ENCODE measurements at places on chromosomes 5 and 9.

DNA sequence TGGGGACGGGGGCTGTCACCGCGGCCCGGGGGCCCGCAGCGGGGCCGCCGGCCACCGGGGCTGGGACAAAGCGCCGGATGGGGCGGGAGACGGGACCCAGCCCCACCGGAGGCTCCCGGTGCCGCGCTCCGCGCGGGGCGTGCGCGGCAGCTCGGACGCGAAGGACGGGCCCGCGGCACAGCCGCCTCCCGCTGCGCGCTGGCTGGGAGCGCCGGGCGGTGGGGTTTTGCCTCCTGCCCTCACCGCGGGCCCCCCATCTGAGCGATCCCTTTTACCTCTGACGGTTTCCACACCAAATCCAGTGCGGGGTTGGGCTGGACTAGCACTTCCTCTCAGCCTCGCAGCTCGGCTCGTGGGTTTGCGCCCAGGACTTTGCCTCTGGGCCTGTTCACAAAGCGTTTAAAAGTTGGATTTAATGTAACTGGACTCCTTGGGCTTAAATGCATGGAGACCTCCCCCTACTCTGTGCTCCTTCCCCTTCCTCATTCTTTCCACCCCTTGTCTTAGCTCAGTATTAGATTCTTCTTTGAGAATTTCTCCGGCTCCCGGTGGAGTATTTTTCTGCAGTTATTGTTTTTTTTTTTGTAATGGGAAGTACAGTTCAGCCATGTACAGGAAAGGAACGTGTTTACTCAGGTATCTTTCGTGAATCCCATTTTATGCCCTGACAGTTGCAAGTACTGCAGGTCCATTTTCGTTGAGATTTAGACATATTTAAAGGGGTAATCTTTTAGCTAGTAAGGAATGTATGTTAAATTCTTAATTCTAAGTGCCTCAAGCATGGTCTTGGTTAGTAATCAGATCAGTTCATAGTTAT lies 691 bp downstream of the FCHO2 start:
- peak; percentile 77 for DNase-seq

DNA sequence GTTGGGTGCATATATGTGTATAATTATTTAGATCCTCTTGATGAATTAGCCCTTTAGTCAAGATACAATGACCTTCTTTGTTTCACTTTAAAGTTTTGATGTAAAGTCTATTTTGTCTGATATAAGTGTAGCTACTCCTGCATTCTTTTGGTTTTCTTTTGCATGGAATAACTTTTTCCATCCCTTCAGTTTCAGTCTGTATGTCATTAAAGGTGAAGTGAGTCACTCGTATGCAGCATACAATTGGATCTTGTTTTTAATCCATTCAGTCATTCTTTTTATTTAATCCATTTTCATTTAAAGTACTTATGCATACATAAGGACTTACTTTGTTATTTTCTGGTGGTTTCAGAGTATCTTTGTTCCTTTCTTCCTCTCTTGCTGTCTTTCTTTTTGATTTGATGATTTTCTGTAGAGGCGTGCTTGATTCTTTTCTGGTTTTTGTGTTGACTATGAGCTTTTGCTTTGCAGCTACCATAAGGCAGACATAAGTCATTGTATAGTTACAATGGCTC lies 36.3 kb upstream of the FAM120A start:
- no peak for DNase-seq

DNA sequence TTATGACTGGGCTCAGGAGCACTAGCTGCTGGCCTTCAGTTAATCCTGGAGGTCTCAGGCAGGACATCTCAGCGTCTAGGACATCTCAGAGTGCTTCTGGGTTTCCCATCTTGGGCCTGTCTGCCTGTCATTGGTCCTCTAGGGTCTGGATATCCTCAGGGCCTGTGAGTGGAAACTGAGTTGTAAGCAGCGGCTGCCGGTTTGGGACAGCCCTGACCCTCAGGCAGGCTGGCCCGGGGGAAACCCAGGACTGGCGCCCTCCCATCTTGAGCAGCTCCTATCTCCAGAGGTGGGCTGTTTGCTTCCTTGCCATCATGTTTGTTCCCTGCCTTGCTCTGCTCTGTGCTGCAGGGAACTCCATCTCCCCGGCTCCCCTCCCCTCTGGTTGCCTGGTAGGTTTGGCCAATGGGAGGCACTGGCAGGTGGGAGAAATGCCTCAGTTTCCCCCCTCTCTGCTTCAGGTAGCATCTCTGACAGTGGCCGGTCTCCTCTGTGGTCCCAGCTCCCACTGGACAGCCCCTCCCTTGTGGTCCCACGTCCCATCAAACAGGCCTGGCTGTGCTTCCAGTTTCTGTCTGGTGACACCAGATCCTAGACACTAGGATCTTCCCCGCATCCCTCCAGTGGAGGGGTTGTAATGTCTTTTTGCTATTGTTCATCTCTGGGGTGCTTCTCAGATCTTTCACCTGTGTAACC lies 57.4 kb downstream of the ARHGEF37 start:
- no peak for DNase-seq

GRCh38 chr5:178323961-178324360 lies 91.4 kb upstream of the PHYKPL start:
- DNase-seq, result no peak

DNA sequence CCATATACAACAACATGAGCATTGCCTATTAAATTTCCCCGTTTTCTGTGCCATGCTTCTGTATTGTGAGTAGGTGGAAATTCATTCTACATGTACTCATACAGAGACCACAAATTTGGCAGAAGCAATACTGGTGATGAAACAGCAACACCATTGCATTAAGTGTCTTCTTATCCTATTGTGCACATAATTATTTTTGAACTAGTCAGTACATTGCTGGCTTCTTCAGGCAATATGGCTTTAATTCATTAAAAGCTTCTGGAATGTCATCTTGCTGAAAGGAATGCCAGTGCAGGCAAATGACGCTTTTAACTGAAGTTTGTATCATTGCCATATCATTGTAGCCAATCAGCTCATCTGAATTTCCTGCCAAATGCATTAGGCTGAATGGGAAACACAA lies 82.6 kb downstream of the KIAA1958 start:
- peak; percentile 94 for DNase-seq

All from GM23248 (cell line).